Stimulated activated CD8-positive, alpha-beta memory T cell treated with anti-CD3 and anti-CD28 coated beads, Interleukin-7, amount 100 ng/mL, for 1 hour (primary cell): ENCODE measurements at places on chromosomes 3 and 15.

DNA sequence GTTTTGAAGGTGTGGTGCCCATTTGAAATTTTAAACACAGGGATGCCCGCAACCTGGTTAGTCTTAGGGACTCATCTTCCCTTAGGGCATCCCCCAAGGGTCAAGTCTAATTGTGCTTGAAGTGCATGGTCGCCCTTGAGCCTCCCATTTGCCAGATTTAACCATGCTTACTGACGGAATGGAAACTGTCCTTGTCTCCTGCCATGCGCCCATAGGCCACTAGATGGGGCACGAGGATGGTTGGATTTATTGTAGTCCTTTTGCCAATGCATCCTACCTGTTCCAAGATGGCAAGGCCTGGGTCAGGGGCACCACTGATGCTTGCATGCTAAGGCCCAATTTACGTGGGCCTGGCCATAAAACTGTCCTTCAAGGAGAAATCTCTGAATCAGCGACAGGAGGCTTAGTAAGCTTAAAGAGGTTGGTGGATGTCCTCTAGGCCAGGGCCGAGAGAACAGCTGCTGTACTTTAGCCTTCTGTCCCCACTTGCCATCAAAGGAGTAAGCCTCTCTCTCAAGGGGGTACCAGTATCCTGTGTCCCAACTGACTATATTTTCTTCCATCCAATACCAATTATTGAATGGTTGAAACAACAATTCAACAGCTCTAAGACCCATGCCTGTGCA is 355.4 kb downstream of the OTOL1 start:
- no peak for DNase-seq

DNA sequence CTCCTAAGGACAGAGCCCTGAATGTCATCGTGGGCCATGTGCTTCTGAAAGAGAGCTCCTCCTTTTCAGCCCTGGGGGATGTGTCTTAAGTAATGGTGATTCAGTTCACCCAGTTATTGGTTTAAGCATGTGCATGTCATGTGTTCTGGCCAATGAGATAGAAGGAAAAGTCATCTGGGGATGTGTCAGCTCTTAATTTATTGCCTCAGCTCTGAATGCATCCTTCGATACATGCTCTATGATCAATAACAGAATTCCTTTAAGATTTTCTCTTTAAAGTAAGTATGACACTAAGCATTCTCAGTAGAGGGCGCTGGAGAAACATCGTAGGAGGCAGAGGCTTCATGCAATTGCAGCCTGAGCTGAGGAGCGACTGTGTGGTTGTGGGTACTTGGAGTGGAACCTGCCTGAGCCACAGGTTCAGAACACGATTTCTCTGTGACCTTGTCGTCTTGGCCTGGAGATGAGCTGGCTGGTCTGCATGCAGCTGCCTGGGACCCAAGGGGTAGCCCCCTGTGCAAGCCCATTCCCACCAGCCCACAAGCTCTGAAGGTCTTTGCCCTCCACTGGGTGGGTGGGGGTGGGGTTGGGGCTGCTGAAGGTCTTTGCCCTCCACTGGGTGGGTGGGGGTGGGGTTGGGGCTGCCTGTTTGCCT is 69.5 kb downstream of the C3orf38 start:
- DNase-seq, result no peak

DNA sequence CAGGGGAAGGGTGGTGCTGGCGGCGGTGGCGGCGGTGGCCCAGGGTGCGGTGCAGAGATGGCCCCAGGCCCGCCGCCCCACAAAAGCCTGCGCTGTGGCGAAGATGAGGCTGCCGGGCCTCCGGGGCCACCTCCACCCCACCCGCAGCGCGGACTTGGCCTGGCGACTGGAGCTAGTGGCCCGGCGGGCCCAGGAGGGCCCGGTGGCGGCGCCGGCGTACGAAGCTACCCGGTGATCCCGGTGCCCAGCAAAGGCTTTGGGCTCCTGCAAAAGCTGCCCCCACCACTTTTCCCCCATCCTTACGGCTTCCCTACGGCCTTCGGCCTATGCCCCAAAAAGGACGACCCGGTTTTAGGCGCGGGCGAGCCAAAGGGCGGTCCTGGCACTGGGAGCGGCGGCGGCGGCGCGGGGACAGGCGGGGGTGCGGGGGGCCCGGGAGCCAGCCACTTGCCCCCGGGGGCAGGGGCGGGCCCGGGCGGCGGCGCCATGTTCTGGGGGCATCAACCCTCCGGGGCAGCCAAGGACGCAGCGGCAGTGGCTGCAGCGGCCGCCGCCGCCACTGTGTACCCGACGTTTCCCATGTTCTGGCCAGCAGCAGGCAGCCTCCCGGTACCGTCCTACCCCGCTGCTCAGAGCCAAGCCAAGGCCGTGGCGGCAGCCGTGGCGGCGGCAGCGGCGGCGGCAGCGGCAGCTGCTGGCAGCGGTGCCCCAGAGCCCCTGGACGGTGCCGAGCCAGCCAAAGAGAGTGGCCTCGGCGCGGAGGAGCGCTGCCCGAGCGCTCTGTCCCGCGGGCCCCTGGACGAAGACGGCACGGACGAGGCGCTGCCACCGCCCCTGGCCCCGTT is 1.6 kb downstream of the SKOR1 start:
- DNase-seq, result no peak

DNA sequence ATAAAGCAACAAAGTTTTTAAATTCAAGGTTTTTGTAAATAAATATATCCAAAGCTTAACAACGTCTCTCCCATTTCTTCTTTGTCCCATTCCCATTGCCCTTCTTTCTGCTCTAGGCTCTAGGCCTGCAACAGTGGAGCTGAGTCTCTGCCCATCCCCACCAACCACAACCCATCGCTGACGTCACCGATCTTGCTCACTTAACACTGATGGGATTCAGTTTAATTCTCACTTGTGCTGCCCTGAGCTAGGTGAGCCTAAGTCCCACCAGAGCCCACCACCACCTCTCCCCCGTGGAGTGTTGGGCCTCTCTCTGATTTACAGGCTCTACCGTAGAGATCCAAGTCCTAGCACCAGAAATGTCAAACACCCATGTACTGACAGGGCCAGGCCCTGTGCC is 61.3 kb upstream of the RAB6B start:
- no peak for DNase-seq

DNA sequence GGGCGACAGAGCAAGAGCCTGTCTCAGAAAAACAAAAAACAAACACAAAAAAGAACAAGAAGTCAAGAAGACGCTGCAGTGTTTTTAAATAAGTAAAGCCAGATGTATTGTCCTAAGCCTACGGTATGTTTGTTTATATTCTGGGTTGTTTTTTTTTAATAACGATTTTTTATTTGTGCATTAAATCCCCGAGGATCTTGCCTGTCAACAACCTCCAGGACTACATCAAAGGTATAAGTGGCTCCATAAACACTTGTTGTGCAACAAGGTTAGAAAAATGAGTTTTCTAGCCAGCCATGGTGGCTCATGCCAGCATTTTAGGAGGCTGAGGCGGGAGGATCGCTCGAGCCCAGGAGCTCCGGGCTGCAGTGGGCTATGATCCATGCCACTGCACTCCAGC is 26.1 kb downstream of the ITGB5 start:
- DNase-seq, result no peak
